Testis (tissue), 5 donors: ENCODE measurements at places on chromosomes 3 and 15. TPM values are rescaled to one million over a fixed set of nuclear protein-coding genes. Genes with fewer than 3 reads are reported as not detected.

Gene CFAP91
- 28.3 TPM for total RNA-seq

DNA sequence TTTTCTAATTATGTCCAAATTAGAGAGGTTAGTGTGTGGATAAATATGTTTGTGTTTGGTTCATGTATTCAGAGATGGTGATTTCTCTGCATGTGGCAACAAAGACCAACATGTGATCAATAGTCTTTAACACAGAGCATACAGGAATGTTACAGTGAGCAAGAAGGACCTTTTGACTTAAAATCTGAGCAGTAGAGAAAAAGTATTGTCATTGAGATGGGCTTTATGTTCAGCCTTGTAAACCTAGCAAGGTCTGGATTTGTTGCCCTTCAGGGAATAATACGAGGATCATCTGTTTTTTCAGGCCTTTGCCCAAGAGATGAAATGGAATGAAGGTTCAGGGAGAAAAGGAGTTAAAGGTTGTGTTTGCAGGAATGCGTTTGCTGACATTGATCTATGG is 161.8 kb upstream of the NECTIN3 start:
- DNase-seq: no peak

GRCh38 chr3:155753038-155753639 is 8.3 kb upstream of the PLCH1 start:
- DNase-seq: no peak

Gene DCBLD2
- 161 TPM for total RNA-seq
